Choroid plexus epithelial cell (primary cell): ENCODE measurements at places on chromosomes 3 and 15.

GRCh38 chr3:56111606-56112304 is 356.5 kb downstream of the ERC2 start:
- no peak for DNase-seq

- no peak for DNase-seq
These were observed 161.7 kb downstream of the BBX start for GRCh38 chr3:107684431-107684925.

DNA sequence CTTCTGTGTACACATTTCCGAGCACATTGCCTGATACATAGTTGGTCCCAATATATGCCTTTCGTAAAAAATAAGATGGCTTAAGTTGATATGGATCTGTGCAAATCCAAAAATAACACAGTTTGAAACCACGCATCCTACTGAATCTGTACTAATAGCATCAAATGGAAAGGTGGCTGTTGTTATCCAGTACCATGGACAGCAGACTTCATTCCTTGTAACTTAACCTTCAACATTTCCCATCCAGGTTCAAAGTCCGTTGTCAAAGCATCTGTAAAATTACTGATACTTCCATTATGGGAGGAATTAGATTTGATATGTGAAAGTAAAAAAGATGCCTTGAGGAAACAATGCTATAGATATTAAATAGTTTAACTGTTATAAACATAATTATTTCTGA is 65.5 kb upstream of the C3orf49 start:
- DNase-seq: peak; percentile 48

- DNase-seq: no peak
These were observed 1.6 kb upstream of the SMAD6 start for GRCh38 chr15:66700412-66700801.

GRCh38 chr15:57086857-57087427 is 168.5 kb downstream of the TCF12 start:
- DNase-seq: no peak

- no peak for DNase-seq
These were observed 85.1 kb upstream of the CSPG5 start for GRCh38 chr3:47663630-47664240.

GRCh38 chr15:43067717-43068461 is 37.9 kb downstream of the UBR1 start:
- DNase-seq: peak; percentile 20

DNA sequence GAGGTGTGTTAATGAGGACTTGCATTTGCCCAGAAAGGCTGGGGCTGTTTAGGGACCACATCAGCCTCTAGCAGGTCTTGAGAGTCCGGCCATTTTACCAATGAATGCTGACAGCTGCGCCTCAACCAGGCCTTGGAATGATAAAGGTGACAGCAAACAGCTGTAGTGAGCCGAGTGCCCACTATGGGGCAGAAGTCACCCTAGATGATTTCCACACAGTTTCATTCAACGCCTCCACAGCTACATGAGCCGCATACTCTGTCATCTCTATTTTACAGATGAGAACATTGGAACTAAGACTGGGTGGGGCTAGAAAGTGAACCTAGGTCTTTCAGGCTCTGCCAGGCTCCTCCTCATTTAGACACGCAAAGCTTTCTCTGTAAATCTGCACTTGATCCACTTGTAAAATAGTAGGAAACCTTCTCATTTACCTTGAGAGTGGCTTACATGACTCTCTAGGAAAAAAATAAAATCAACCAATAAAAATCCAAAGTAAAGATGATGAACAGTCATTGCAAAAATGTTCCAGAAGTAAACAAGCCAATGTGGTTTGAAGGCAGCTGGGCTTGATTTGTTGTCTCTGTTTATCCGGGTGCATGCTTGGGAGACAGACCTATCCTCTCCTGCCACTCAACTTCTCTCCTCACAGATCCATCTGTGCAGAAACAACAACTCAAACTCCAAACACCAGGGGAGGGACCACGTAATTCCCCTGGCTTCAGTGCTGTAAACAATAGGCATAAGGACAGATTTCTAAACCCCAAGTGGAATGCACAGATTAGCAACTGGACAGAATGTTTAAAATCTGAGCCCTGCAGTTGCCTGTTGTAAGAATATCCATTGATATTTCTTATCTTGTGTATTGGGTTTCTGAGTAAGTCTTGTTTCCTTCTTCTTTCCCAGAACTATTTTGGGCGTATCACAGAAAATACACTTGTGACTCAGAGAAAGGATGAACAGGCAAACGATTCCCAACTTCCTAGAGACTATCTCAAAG is 31.5 kb upstream of the LDHAL6B start:
- DNase-seq: peak; percentile 86

- DNase-seq: peak; percentile 25
These were observed 1.4 kb downstream of the PDZRN3 start for GRCh38 chr3:73623346-73623745.

GRCh38 chr3:134904776-134905646 is 110.0 kb downstream of the EPHB1 start:
- DNase-seq: no peak

DNA sequence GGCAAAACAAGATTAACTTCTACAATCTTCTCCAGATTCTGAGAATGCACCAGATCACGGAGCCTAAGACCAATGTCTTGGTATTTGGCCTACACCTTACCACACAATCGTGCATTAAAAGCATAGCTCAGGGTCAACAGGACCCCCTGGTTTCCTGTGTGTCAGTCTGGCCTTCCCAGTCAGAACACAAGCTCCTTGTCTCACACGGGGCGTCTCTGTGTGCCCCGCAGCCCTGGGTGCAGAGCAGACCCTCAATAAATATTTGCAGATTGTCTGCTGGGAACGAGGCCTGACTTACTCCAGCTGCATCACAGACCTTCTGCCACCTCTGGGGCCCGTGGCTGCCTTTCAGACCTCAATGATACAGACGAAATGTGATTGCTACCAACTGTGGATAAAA is 82.5 kb upstream of the CTNNB1 start:
- no peak for DNase-seq

DNA sequence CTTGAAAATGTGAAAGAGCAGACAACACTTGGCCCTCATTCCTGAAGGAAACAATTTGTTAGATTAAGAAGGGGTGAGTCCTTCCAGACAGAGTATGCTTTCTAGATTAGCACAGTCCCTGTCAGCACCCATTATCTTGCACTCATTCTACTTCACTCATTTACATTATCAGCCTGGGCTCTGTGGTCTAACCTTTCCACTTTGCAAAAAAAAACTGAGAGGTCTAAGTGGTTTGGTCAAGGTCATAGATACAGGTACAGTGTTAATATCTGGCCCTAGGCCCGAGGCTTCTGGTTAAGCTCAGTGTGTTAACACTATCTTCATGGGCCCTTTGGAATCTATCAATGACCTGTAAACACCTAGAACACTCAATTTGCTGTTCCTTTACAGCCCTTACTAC is 123.4 kb upstream of the LRRN1 start:
- DNase-seq: no peak

DNA sequence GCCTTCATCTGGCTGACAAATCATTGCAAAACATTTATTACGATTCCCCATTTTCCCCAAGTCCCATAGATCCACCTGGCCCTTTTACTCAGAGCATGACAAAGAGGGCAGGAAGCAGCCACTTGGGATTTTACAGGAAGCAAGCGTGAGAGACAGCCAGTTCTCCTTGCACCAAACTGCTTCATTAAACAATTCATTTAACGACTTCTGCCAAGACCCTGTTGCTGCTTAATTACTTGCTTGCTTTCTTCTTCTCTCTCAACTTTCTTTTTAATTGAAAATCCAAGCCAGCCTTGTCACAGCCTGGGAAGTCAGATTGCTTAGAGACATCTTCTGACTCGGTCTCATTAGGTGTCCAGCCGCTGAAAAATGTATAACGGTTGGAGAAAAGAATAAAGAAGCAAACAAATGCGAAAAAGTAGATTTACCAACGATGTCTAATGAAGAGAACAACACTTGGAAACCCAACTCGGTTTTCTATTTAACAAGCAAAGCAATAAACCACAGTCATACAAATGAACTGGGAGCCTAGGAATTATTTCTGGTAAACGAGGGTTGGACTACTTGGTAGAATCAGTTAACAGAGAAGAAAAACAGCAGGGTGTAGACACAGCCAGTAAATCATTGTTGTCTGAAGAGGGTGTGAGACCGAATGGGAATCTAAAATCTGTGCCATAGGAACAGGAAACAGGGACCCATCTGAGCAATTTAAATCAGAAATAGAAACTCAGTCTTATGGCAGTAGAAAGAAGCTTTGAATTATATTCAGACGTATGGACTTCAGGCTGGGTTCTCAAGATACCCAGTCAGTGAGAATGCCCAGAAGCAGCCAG is 298.3 kb downstream of the LRRC3B start:
- DNase-seq: no peak

DNA sequence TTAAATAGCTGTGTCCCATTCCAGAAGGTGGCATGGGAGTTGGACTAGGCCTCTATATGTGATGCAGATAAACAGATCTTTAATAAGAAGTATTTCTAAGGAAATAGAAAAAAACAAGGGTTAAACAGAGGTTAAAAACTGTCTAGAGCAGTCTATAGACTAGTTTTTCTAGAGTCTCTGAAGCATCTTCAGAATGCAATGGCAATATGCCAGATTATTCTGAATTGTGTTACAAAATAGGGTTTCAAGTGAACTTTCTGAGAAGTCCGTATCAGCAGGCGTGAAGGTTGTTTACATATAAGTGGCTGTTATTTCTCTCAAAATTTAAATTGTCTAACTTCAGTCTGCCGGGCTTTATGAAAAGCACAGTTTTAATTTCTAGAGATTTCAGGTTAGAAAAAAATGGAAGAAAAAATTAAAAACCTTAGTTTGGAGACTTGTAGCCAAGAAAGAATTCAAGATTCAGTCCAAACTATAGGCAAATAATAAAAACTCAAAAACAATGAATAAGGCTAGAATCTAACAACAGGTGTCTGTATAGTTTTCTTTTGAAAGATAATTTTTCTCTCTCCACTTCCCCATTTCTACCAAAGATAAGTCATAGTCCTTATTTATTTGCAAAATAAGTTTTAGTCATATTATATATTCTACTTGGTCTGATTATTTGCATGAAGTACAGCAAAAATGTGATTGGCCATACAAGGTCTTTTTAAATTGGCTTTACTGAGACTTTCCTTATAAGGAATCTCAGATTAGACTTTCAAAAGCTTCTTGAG is 55.2 kb downstream of the OSTN start:
- DNase-seq: peak; percentile 90

- DNase-seq: no peak
These were observed 54.2 kb downstream of the MSL2 start for GRCh38 chr3:136141891-136142290.
